ENCODE measurements at places on chromosomes 1 and 21.

DNA sequence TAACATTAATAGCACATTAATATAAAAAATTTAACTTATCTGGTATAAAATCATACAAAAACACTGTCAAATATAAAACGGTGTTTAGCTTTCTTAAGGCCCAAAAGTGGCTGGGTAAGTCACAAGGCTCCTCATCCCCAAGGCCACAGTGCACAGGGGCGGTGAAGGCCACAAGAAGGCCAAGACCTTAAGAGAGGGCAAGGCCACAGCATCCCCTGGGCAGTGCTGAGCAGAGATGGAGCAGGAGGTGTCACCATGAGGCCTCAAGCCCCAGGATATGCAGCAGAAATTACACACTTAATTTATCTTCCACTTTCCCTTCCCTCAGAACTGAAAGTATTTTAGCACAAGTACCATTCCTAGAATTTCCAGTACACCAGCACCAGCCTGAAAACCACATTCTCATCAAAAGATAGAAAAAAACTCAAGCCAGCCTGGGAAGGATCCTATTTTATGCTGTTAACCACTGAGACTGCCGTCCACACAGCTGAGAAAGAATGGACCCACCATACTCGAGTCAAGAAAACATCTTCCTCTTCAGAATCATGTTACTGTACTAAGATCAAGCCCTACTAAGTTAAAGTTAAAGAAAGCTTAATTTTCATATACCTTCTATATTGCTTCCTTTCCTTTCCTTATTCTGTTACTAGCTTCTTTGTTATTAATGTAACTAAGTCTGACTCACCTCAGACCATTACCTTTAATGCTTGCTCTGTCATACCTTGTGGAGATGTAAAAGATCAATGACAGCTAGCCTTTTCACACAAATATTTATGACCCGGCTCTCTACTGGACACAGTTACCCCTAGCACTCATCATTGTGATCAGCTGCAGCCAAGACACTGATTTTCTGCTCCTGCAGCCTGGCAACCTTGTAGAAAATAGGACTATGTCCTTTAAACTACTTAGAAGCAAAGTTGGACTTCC lies 26.4 kb upstream of the FMO1 start:
- no peak for DNase-seq

DNA sequence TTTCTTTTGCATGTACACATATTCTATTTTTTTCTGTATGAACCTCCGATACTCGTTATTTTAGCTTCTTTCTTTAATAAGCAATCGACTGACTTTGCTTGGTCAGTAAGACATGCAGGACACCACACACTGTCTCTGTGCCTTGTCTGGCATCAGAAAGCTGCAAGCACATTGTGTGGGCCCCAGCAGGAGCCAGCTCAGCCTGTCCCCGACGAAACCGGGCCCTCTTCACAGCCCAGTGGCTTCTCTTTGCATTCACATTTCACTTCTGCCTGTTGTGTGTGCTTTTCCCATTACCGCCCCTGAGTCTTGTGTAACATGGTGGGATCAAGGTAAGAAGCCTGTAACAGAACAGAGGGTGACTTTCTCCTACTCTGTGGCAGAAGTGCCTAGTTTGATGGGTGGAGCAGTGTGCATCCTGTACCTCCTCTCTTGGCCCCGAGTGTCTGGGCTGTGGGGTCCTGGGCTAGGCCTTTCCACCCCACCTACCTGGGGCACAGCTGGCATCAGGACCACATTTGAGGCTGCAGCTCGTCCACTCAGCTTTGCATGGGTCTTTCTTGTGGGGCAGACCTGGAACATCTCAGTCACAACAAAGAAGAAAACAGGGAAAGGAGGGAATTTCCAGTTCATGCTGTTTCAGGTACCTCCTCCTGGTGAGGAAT lies 118.9 kb upstream of the COL6A1 start:
- no peak for DNase-seq

DNA sequence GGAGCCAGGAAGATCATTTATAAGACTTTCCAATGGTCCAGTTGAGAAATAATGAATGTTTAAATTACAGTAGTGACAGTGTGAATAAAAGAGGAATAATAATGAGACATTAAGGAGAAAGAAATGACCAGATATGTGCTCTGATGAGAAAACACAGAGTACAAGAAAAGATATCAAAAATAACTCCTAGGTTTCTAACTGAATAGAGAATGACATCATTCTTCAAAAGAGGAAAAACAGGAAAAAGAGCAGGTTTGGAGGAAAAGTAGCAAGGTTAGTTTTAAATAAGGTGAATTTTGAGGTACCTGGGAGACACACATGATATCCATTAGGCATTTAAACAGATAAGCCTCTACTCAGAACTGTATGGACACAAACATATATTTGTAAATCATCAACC lies 55.0 kb downstream of the ANKRD13C start:
- DNase-seq: no peak

DNA sequence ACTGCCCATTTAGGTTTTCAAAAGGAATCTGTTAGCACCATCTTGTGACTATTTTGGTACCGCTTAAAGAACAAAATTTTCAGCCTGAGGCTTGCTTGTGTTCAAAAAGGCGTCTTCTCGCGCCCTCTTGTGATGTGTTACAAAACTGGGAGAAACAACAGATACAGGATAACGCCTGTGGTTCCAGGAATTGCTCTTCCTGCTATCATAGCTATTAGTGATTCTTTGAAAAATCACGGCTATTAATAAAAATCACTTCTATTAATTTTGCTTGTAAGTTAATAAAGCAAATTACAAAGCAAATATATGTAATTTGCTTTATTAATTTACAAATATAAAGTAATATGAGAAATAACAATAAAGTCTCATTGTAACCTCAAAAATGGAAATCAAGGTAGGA lies 82.2 kb upstream of the ABCD3 start:
- no peak for DNase-seq

DNA sequence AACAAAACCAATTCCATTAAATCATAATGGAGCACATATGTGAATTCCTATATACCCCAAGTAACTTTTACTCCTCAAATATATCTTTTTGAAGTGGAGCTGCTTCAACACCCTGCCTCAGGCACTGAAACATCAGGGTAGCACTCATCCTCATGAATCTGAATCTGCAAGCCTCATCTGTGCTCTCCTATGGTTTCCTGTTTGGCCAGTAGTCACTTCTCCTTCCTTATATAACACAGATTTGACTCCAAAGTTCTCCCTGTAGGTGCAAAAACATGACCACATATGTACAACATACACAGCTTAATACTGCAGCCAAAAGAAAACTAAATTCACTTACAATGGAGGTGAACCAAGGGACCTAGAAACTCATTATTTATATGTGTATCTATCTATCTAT lies 7.2 kb downstream of the TRIT1 start:
- DNase-seq: no peak

- no peak for DNase-seq
Measured at GRCh38 chr1:207033302-207033701, 746 bp upstream of the C1orf116 start.

DNA sequence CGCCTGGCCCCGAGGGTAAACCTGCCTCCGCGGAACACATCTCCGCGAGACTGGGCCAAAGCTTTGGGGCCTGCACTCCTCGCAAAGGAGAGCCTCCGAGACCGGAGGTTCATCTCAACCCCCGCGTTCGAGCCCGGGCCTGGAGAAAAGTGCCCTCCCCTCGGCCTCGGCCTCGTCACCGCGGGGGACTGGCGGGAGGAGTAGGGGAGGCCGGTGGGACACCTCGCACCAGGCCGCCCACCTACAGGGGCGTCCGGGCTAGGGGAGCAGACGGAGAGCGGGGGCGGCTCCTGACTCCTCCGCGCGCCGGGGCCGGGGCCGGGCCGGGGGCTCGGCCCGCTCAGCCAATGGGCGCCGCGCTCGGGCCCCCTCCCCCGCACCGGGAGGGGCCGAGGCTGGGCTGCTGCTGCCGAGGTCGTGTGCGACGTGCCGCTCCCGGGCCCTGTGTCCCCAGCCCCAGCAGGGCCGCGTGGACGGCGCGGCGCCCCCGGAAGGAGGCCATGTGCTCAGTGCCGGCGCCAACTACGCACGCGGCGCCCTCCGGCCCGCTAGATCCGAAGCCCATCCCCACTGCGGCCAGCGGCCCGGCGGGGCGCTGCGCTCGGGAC lies 684 bp downstream of the SLC2A1 start:
- peak; percentile 91 for DNase-seq

DNA sequence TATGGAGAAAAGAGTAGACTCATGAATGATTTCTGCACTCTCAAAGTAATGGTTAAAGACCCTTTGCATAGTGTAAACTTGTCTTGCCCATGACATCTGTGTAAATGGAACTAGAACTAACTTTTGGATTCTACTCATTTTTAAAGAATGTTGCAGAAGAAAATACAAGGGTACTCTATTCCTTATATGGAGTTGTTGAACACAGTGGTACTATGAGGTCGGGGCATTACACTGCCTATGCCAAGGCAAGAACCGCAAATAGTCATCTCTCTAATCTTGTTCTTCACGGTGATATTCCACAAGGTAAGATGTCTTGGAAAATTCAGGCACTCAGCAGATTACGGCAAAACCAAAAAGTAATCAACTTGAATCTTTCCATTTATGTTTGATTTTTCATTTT lies 19.8 kb downstream of the CCT8 start:
- DNase-seq: no peak
